ENCODE measurements at places on chromosomes 16 and 17. TPM values are rescaled to one million over a fixed set of nuclear protein-coding genes. Genes with fewer than 3 reads are reported as not detected.

DNA sequence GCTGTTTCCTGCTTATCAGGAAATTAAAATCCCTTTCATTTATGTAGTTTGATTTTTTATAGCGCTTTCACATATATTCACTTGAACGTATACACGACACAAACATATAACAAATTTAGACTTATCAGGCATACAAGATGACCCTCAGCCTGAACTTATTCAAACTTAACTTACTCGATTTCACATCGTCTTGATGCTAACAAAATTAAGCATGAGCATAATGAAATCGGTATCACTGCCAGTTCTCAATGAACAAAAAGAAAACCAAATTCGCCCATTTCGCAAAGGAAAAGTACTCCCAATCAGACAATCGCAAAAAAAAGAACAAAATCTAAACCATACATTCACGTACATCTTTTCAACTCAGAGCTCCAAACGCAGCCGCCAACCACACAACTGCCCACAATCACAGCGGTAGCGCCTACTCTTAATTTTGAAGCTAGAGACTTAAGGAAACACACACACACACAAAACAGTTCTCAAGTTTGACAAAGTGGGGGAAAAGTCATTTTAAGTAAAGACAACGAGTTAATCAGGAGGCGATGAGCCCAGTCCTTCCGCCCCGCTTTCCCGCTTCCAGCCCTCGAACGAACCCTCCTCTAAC lies 1.1 kb downstream of the GJC1 start:
- H3K27me3 ChIP-seq: no peaks in the 10 kb centered on the region
- H3K27ac ChIP-seq: peak overlapping the region; percentile 79
- H3K4me1 ChIP-seq: peaks cover 29% of the 10 kb centered on the region
- no peaks in the 10 kb centered on the region for H3K36me3 ChIP-seq

The SLC9A5 gene
- 3.4 TPM for total RNA-seq

DNA sequence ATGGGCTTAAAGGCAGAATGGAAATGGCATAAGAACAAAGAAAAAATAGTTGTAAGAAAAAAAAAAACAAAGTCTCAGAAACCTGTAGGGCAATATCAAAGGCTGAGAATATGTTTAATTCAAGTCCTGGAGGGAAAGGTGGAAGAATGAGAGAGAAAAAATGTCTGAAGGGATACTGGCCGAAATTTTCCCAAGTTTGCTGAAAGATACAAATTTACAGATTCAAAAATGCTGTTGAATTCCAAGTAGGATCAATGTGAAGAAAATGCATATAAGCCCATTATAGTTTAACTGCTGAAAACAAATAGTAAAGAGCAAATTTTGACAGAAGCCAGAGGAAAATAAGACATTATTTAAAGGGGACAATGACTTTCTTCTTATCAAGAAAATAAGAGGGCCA lies 6.6 kb upstream of the USP22 start:
- no peaks in the 10 kb centered on the region for H3K27me3 ChIP-seq
- H3K4me1 ChIP-seq: peaks cover 24% of the 10 kb centered on the region
- H3K36me3 ChIP-seq: no peaks in the 10 kb centered on the region
- no peak overlapping the region for H3K4me3 ChIP-seq
- H3K27ac ChIP-seq: no peak overlapping the region

DNA sequence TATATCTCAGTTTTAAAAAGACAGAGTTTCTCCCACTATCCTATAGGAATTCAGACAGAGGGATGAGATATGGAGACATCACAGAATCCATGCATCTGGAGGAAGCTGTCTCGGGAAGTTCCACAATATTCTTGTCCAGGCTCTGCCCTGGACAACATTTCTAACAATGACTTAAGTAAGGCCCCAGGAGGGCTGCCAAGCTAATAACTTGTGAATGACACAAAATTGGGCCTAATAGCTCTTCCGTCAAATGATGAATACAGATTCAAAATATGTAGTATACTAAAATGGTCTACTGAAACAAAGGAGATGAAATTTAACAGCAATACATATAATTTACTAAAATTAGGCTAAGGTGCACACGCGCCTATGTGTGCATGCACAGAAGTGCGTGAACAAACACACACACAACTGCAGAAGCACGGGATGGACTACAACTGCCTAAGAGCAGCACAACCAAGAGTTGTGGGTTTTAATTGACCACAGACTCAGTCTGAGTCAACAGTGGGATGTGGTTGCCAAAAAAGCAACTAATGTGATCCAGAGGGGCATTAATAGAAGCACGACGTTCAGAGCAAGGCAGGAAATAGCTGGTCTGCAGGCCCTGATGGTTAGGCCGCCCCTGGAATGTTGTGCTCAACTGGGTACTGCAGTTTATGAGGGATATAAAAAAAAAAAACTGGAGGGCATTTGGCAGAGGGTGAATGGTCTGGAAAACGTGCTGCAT lies 26.3 kb upstream of the HS3ST2 start:
- H3K4me3 ChIP-seq: no peak overlapping the region
- no peaks in the 10 kb centered on the region for H3K4me1 ChIP-seq
- H3K36me3 ChIP-seq: no peaks in the 10 kb centered on the region
- no peak overlapping the region for H3K27ac ChIP-seq

- no peak overlapping the region for H3K27ac ChIP-seq
- H3K4me1 ChIP-seq: peaks cover 4% of the 10 kb centered on the region
- DNase-seq: no peak
- no peaks in the 10 kb centered on the region for H3K36me3 ChIP-seq
- H3K4me3 ChIP-seq: no peak overlapping the region
- H3K27me3 ChIP-seq: peaks cover 9% of the 10 kb centered on the region
Observed at GRCh38 chr16:1032607-1033006, 39.9 kb upstream of the SSTR5 start.

The CTRB2 gene
- total RNA-seq: not detected

GRCh38 chr17:29089601-29090044 lies 46.7 kb downstream of the PIPOX start:
- H3K36me3 ChIP-seq: peaks cover 35% of the 10 kb centered on the region
- DNase-seq: no peak
- H3K27ac ChIP-seq: no peak overlapping the region
- peaks cover 9% of the 10 kb centered on the region for H3K4me1 ChIP-seq

The SLC22A31 gene
- total RNA-seq: 0.40 TPM

The FNDC8 gene
- total RNA-seq: not detected

The UNK gene
- total RNA-seq: 21.0 TPM

The GP1BA gene
- not detected for total RNA-seq

- H3K4me1 ChIP-seq: no peaks in the 10 kb centered on the region
- no peak for DNase-seq
- no peak overlapping the region for H3K4me3 ChIP-seq
- no peak overlapping the region for H3K27ac ChIP-seq
Observed at GRCh38 chr17:34606763-34607162, 27.4 kb downstream of the TMEM132E start.

GRCh38 chr17:79625706-79626105 lies 14.9 kb upstream of the RBFOX3 start:
- H3K4me3 ChIP-seq: no peak overlapping the region
- no peaks in the 10 kb centered on the region for H3K36me3 ChIP-seq
- H3K27ac ChIP-seq: no peak overlapping the region
- peaks cover 56% of the 10 kb centered on the region for H3K27me3 ChIP-seq

DNA sequence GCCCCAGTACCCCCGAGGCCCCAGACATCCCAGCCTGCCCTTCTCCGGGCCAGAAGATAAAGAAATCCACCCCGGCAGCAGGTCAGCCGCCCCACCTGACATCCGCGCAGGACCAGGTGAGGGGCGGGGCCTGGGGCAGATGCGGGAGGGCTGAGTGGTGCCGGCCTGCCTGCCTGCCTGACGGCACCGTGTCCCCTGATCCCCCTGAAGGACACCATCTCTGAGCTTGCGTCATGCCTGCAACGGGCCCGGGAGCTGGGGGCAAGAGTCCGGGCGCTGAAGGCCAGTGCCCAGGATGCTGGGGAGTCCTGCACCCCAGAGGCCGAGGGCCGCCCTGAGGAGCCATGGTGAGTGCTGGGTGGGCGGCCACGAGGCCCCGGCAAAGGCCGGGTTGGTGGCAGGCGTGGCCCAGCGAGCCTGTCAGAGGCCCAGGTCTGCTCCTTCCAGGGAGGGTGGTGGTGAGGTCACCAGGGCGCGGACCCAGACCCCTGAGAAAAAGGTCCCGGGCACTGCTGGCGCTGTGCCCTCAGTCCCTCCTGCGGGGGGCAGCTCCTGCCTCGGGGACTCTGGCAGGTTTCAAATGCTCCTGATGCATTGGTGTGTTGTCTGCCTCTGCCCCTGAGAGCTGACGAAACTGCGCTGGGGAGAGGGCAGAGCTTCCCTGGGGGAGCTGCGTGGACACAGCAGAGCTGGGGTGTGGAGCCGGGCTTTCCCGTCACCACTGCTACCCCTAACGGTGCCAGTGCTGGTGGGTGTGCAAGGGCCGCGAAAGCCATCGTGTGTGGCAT lies 1.2 kb downstream of the CDT1 start:
- DNase-seq: no peak
- peaks cover 3% of the 10 kb centered on the region for H3K4me1 ChIP-seq
- H3K27me3 ChIP-seq: no peaks in the 10 kb centered on the region
- no peak overlapping the region for H3K27ac ChIP-seq
